Activated CD8-positive, alpha-beta memory T cell treated with anti-CD3 and anti-CD28 coated beads for 1 hour (primary cell): ENCODE measurements at places on chromosomes 4 and X.

DNA sequence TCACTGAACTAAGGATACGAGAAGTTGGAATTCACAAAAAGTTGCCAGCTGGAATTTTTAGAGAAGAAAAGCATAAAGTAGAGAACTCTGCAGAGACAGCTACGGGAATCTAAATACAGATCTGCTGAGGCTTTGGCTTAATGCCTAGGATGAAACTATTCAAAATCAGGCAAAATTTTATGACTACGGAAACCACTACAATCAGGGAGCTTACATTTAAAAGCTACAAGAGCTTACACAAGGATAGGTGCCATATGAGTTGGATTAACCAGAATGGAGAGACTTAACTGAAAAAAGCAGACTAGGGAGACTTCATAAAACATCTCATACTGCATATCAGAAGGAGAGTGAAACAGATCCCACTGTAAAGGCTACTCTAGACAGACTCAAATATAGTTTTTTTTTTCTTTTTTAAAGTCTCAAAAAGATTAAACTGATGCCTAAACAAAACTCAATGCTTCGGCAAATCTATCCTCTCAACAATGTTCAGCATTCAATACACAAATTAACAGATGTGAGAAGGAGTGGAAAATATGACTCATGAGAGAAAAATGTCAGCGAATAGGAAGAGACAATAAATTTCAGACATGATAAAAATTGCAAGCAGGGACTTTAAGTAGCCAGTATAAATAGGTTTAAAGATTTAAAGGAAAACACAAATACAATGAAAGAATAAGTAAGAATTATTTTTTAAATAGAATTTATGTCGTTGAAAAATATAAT lies 586.1 kb downstream of the FSTL5 start:
- DNase-seq: no peak

GRCh38 chrX:149540131-149540620 lies 636 bp upstream of the EOLA1 start:
- DNase-seq: peak; percentile 81

- no peak for DNase-seq
These were observed at the start of gene HELT for GRCh38 chr4:185017964-185018772. TSS of gene HELT (plus strand) at chr4:185018490. CDS start at chr4:185018929, 439 bp downstream.

- no peak for DNase-seq
These were observed 19.1 kb upstream of the KIAA0232 start for GRCh38 chr4:6763330-6763851.

- DNase-seq: no peak
These were observed 159.6 kb downstream of the PTTG2 start for GRCh38 chr4:38119668-38120385.
